ENCODE measurements at places on chromosomes 13 and 19.
A peak's percentile ranks its signal among the peaks of the same experiment; 100 is the strongest.

- ATAC-seq, result no peak
These were observed 22.0 kb downstream of the CEACAM4 start for GRCh38 chr19:41604831-41605230.

GRCh38 chr13:62781866-62782265, 1366.2 kb upstream of the PCDH20 start:
- no peak for ATAC-seq

GRCh38 chr19:29297381-29297780, 84.4 kb upstream of the UQCRFS1 start:
- ATAC-seq, result no peak

DNA sequence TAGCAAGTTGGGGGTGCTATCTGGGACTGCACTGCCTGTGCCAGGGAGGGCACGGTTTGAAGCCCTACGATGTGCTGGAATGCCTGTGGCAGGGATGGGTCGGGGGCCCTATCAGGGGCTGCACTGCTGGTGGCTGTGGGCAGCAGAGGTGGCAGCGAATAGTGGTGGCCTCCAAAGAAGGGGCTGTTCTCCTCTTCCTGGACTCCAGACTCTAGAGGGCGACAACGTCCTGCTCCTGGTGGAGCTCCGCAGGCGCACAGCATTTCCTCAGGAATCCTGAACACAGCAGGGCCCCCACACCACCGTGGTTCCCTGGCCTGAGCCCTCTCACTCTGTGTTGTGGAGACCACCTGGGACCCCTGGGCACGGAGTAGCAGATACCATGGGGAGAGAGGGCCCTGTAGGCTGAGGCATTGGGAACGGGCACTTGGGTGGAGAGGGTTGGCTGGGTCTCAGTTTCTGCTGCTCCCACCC, 145.6 kb downstream of the TNFRSF19 start:
- ATAC-seq, result no peak

- ATAC-seq, result no peak
These were observed 222.9 kb downstream of the SLITRK5 start for GRCh38 chr13:87894059-87894458.

- no peak for ATAC-seq
These were observed 759 bp upstream of the TLE6 start for GRCh38 chr19:2976609-2977000.

- peak; percentile 38 for ATAC-seq
These were observed 11.8 kb upstream of the FBN3 start for GRCh38 chr19:8161135-8161646.

DNA sequence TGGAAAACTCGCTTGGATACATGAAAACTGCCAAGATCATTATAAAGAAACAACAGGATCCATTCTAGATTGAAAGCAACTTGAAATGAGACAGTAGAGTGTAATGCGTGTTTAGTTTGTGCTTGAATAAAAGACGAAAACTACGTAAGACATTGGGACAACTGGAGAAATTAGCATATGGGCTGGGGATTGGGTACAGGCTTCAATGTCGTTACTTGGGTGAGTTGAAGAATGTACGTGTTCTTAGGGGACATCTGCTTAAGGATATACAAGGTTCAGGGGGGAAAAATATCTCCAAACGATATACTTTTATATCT, 471 bp upstream of the ERVK3-1 start:
- ATAC-seq, result no peak

- peak; percentile 31 for ATAC-seq
These were observed 100.9 kb downstream of the FOXO1 start for GRCh38 chr13:40565282-40566148.

DNA sequence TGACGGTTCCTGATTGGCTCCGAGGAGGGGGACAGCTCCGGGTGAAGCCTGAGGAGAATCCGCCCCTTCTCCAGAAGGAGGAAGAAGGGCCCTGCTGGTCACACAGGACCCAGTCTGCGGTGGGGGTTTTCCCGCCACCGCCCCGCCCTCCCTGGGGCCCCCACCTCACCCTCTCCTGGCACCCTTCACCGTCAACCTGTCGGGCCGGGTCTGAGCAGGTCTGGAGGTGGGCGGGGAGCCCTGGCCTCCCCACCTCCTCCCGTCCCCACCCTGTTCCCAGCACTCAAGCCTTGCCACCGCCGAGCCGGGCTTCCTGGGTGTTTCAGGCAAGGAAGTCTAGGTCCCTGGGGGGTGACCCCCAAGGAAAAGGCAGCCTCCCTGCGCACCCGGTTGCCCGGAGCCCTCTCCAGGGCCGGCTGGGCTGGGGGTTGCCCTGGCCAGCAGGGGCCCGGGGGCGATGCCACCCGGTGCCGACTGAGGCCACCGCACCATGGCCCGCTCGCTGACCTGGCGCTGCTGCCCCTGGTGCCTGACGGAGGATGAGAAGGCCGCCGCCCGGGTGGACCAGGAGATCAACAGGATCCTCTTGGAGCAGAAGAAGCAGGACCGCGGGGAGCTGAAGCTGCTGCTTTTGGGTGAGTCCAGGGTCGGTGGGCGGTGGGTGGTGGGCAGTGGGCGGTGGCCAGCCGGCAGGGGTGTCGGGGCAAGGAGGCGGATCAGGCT, at the start of gene GNA15:
Gene GNA15 (plus strand): TSS at position 73 of the 723 bp plus-strand sequence. CDS start 418 bp downstream, at position 491.
- ATAC-seq, result peak; percentile 39

DNA sequence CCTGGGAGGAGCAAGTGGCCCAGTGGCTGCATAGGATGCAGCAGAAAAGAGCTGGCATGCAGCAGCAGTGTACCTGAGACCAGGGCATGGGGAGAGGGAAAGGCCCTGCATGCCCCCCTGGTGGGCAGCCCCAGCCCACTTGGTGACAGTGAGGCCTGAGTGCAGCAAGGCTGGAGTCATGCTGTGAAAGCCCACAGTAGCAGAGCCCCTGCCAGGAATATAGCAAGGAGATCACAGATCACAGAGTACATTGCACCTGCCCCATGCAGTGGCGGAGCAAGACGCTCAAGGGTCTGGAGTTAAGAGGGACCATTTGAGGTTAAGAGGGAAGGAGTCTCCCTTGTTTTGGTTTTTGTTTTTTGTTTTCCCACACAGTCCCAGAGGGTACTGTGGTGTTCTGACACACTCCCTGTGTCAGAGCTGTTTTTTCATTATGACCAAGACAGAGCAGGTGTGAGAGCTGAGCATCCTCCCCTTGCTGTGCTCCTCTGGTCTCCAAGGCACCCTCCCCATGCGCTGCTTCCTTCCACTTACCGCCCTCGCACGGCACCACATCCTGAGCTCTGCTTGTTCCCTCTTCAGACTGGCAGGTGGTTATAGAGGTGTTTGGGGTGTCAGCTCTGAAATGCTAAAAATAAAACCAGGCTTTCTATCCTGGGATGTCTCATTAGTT, 85.0 kb upstream of the UBL3 start:
- ATAC-seq, result peak; percentile 89

DNA sequence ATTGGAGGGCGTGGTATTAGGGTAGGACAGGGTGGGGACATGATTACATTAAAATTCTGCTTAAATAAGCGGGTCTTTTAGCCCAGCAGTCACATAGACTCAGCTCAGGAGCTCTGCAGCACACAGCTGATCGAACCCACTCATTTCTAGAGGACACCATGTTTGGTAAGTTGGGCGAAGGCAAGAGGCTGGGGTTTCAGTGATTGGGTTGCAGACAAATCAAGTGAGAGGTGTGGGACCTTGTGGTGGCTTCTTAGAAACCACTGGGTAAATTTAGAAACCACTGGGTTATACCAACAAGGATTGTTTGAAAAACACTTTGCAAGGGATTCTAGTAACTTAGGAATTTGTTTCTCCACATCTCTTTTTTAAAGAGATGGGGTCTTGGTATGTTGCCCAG, at the start of gene LEUTX:
Gene LEUTX (plus strand): TSS at position 92 of the 400 bp plus-strand sequence. CDS start 67 bp downstream, at position 159.
- ATAC-seq, result no peak

GRCh38 chr13:98349731-98350305, 172.7 kb upstream of the RNF113B start:
- ATAC-seq, result no peak

GRCh38 chr13:52994051-52994450, 34.6 kb upstream of the OLFM4 start:
- ATAC-seq, result no peak

Data from activated CD4-positive, CD25-positive, alpha-beta regulatory T cell treated with anti-CD3 and anti-CD28 coated beads, Interleukin-2, amount 50 U/mL, for 24 hours (primary cell).